Daoy (cell line): ENCODE measurements at places on chromosomes 2 and 18. TPM values are rescaled to one million over a fixed set of nuclear protein-coding genes. Genes with fewer than 3 reads are reported as not detected.

GRCh38 chr2:132276571-132276981 is 114.8 kb upstream of the ANKRD30BL start:
- no peak for DNase-seq

DNA sequence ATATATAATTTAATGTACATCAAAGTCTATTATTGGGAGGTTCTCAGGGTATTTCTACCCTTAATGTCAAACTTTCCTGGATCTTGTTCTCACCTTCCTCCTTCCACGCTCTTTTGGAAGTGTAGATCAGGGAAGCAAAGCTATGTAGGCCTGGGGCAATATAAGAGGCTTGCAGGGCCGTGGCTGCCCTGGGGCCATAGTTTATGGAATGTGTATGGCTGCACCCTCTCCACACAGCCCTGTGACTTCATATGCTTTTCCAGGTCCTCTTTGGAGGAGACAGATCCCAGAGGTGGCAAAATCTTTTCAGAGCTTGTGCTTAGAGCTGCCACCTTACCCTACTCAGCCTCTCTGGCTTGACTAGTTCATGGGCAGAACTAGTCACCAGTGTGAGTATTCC is 82.9 kb downstream of the PLB1 start:
- no peak for DNase-seq

DNA sequence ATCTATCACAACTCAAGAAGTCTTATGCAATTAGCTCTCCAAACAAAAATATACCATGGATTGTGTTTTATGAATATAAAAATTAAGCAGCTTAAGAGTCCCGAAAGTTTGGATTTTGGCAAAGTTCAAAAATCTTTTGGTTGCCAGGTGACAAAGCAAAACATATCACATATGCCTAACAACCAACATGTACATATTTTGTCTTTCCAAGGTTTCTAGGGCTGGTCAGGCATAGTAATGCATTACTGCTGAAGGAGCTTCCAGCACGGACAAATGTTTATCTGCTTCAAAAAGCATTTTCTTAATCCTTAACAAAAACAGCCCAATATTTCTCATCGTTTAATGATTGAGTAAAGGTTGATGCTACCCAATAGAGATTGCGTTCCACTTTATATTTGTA is 1327.1 kb upstream of the ZEB2 start:
- no peak for DNase-seq

TNFAIP6 gene
- total RNA-seq, result 2.4 and 3.2 TPM in 2 replicates

DNA sequence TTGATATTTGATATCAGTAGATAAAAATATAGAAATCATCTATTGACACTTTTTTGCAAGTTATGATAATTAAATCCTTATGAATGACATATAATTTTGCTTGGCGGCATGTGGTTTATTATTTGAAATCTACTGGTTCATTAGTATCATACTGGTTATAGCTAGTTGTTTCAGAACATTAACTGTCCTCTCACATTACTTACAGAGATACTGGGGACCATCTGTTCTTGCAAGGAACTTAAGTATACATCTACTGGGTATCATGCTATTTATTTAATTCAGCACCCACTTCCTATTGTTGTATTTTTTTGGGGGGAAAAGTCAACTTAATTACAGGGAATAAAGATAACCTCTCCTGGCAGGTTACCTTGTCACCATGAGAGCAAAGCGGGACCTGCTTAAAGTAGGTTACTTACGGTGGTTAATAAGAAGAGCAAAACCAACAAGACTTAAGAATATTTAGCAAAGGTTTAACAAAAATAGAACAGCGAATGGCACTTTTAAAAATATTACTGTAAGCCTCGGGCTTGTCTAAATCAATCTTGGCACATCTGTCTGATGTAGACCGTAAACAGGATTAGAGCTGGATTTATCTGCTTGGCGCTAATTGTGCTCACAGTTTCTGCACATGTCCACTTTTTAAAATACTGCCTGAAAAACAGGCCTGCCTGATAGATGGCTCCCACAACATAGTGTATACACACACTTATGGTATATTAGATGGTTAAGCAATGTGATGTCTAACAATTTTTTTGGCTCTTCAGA is 41.8 kb downstream of the CERKL start:
- no peak for DNase-seq

- no peak for DNase-seq
Measured at GRCh38 chr2:166157578-166157977, 29.8 kb upstream of the SCN1A start.

MAP2 gene
- total RNA-seq, result 0.34 TPM in 1 of 2 replicates, not detected in the other

GRCh38 chr2:157498483-157498882 is 54.6 kb upstream of the CYTIP start:
- DNase-seq, result no peak

DNA sequence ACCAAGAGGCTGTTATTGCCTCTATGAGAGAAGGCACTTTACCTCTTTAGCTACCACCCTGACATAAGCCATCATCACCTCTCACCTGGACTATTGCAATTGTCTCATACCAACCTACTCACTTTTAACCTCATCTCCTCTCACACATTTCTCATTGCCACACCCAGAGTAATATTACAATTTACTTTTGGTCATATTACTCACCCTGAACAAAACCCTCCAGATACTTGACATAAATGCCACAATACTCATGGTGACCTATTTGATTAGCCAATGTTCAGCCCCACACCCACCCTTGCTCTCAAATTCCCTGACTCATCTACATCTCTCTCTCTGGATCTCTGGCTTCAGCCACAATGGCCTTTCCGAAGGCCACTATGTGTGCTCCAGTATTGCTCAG is 90.9 kb upstream of the CDH7 start:
- no peak for DNase-seq
